Cortex of kidney (tissue), 1 donor: ENCODE measurements at places on chromosomes 3 and 15.

DNA sequence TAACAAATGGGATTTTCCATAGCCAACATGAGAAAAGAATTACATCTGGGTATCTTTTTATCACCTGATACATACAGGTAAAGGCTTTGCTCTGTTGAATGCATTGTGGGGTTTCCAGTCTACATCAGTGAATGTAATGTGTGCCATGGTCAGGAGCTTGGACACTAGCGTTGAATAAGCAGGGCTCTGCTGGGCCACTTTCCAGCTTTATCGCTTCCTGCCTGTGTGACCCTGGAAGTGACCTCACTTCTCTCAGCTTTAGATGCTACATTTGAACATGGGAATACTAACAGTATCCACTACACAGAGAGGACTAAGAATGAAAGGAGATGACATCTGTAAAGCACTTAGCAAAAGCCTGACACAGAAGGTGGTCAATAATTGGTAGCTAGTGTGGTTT is 40.1 kb downstream of the TTC23 start:
- DNase-seq = no peak

GRCh38 chr3:38454884-38455638 is 1.4 kb downstream of the ACVR2B start:
- no peak for DNase-seq

DNA sequence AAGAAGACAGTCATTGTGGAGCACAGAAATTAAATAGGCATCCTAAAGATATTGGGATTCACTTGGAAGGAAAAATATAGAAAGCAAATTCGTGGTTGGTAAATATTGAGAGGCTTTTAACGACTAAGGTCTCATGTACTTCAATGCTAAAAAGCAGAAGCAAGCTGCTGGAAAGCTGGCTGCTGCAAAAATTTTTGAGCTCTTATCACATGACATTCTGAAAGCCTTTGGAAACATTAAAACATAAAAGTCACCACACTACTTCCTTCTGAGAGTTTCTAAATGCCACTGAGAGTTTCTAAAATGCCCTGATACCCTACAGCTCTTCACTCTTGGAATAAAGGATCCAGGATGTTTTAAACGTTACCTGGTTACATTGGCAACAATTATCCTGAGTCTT is 39.0 kb upstream of the CBLB start:
- no peak for DNase-seq

- DNase-seq = no peak
These were observed 65.4 kb downstream of the BDH1 start for GRCh38 chr3:197490098-197491058.

DNA sequence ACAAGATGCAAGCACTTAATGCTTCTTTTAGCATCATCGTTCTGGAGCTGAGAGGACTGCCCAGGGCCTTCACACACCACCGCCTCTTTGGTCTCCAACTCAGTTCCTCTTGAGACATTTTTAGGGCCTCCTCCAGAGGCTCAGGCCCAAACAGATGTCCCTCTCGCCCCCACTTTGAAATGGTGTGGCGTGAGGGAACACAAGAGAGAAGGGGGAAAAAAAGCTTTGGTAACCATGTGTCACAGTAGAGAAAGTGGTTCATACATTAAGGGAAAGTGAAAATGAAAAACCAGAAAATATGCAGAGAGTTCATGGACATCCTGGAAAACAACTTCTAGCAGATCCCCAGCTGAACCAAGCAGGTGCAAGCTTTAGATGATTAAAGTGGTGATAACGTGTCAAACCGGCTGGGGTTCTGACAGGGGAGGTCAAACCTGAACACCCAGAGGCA is 33.1 kb upstream of the FOXP1 start:
- no peak for DNase-seq

- DNase-seq = no peak
These were observed 373.4 kb downstream of the NLGN1 start for GRCh38 chr3:173770796-173771573.

- no peak for DNase-seq
These were observed 95.5 kb downstream of the TFDP2 start for GRCh38 chr3:142053835-142054234.

DNA sequence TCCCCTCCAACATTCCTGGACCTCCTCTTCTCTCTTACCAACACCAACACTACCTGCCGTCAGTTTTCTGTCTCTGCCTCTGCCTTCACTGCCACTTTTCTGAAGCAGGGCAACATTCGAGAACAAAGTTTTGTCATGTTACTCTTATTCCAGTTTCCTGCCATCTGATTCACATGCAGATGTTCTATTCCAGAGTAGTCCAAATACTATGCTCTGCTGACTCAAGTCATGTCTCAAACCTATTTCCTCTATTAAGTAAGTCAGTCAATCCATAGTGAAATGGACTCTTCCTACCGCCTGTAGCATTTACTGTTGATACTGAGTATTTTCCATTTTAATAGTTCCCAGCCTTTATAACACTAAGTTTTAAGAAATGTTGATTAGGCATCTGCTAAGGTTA is 43.4 kb downstream of the ESYT3 start:
- DNase-seq = no peak

GRCh38 chr3:69443457-69443920 is 57.6 kb upstream of the FRMD4B start:
- DNase-seq = no peak

GRCh38 chr3:66497985-66498671 is 2.7 kb downstream of the LRIG1 start:
- no peak for DNase-seq

- no peak for DNase-seq
These were observed 44.5 kb downstream of the CTDSPL start for GRCh38 chr3:37905987-37906674.
